Activated CD4-positive, alpha-beta T cell treated with anti-CD3 and anti-CD28 coated beads, Interleukin-2, amount 10 ng/mL, durations not matched to agents 7 days and 5 days (primary cell): ENCODE measurements at places on chromosomes 2 and 18. TPM values are rescaled to one million over a fixed set of nuclear protein-coding genes. Genes with fewer than 3 reads are reported as not detected.

DNA sequence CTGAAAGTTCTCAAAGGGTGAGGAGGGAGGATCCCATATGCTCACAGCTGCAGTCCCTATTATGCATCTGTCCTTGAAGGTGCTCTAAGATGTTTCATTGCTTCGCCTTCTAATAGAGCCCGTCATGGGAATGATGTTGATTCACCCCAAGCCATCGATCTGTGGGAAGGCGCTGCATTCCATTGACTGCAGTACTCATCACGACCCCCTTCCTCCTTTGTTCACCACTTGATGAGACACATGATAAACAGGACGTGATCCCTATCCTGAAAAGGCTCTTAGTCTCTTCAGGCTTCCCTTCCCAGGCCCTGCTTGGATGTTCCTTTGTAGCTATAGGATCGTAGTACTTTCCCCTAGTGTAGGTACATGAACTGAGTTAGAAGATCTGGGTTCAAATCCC lies 181.8 kb downstream of the AGPS start:
- H3K4me1 ChIP-seq, result no peaks in the 10 kb centered on the region
- no peak overlapping the region for H3K4me3 ChIP-seq
- no peaks in the 10 kb centered on the region for H3K27me3 ChIP-seq

GRCh38 chr2:36878429-36878828 lies 87.9 kb downstream of the STRN start:
- DNase-seq, result no peak
- H3K36me3 ChIP-seq, result peaks cover 42% of the 10 kb centered on the region
- H3K27ac ChIP-seq, result no peak overlapping the region
- H3K4me3 ChIP-seq, result no peak overlapping the region
- H3K27me3 ChIP-seq, result no peaks in the 10 kb centered on the region
- H3K4me1 ChIP-seq, result no peaks in the 10 kb centered on the region

DNA sequence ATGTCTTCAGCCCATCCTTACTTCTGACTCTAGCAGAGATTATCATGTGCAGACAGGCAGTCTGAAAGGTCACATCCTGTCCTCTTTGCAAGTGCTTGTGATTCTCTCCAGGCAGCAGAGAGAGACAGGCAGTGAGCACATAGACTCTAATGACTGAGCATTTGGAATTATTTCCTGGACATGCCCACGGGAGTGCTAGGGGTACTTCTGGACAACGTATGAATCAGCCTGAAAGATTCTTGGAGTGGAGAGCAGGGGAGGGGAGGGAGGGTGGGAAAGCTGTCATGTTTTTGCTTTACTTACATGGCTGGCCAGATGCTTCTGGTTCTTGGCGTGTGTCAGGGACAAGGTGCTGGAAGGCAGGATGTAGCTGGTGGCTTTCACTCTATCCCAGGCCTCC lies 150.6 kb downstream of the RIF1 start:
- DNase-seq, result no peak
- H3K4me3 ChIP-seq, result no peak overlapping the region
- no peak overlapping the region for H3K27ac ChIP-seq
- no peaks in the 10 kb centered on the region for H3K4me1 ChIP-seq
- peaks cover 17% of the 10 kb centered on the region for H3K27me3 ChIP-seq
- H3K36me3 ChIP-seq, result no peaks in the 10 kb centered on the region

DNA sequence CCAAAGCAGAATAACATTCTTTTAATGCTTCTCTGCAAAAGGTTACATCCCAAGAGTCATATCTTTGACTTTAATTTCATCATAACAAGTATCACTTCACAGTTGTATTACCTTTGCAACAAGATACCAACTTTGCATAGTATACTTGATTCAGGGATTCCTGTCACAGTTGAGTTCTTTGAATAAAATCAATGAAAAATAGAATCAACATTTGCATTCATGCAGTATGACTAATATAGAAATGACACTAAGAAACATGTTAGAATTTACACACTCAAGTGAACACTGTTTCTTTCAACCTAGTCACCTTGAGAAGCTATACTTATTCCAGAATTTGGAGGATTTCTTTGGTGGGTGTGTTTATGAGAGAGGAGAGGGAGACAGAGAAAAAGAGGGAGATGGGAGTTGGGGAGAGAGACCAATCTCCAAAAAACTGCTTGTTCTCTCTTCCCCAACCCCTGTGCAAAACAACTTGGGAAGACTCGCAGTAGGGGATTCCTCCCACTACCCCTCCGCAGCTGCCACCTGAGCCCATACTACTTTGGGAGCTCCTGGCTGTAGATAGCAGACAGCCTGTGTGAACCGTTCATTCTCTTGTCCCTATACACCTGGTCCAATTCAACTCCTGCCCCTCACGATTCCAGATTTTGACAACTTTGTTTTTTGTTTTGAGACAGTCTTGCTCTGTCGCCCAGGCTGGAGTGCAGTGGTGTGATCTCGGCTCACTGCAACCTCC lies 57.7 kb downstream of the PELI1 start:
- DNase-seq, result no peak
- peaks cover 7% of the 10 kb centered on the region for H3K27me3 ChIP-seq
- H3K4me3 ChIP-seq, result no peak overlapping the region

DNA sequence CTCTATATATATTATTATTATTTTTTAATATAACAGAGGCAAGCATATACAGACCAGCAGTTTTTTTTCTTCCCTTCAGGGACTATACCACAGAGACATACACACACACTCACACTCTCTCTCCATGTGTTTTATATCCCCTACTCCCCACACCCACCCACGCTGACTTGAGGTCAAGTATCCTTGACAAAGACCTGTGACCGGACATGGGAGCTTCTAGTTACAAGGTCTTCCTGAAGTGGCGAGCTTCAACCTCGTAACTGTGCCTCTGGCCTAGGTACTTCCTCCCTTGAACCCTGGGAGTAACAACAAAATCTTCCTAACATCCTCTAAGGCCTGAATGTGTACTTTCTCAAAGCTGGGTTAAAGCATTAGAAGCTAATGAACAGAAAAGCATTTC lies 52.5 kb downstream of the POLR1A start:
- H3K4me3 ChIP-seq, result no peak overlapping the region
- H3K4me1 ChIP-seq, result no peaks in the 10 kb centered on the region
- peaks cover 43% of the 10 kb centered on the region for H3K36me3 ChIP-seq
- DNase-seq, result no peak
- H3K27ac ChIP-seq, result no peak overlapping the region

GRCh38 chr2:239225871-239226561 lies 174.8 kb downstream of the HDAC4 start:
- H3K36me3 ChIP-seq, result peaks cover 13% of the 10 kb centered on the region
- DNase-seq, result no peak

- no peak overlapping the region for H3K27ac ChIP-seq
- H3K4me1 ChIP-seq, result peaks cover 29% of the 10 kb centered on the region
- H3K4me3 ChIP-seq, result no peak overlapping the region
- no peaks in the 10 kb centered on the region for H3K27me3 ChIP-seq
- peak; percentile 14 for DNase-seq
Measured at GRCh38 chr2:215982465-215982875, 30.9 kb downstream of the MREG start.

DNA sequence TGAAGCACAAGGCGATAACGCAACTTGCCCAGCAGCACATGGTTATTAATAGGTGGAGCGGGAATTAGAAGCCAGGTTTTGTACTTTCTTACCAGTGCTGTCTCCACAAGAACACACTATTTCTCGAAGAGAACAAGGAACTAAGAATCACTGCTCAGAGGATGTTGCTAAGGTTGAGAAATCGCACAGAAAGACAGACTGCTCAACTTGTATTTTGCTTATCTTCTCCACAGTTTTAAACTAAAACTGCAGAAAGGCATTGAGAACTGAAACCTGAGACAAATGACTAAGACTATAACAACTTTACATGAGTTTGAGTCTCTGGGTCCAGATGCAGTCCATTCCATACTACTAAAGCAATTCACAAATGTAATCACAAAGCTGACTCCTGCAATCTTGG lies 6.2 kb downstream of the PRKD3 start:
- DNase-seq, result no peak
- H3K4me1 ChIP-seq, result peaks cover 20% of the 10 kb centered on the region
- peaks cover 6% of the 10 kb centered on the region for H3K36me3 ChIP-seq
- no peak overlapping the region for H3K27ac ChIP-seq
- H3K27me3 ChIP-seq, result peaks cover 14% of the 10 kb centered on the region

GRCh38 chr2:160365716-160366367 lies 127.8 kb downstream of the RBMS1 start:
- no peak for DNase-seq
- H3K4me3 ChIP-seq, result no peak overlapping the region
- peaks cover 40% of the 10 kb centered on the region for H3K4me1 ChIP-seq
- peaks cover 40% of the 10 kb centered on the region for H3K36me3 ChIP-seq
- H3K27ac ChIP-seq, result no peak overlapping the region
- no peaks in the 10 kb centered on the region for H3K27me3 ChIP-seq

GRCh38 chr2:211751848-211752247 lies 786.8 kb downstream of the ERBB4 start:
- no peak overlapping the region for H3K4me3 ChIP-seq
- no peak overlapping the region for H3K27ac ChIP-seq

DNA sequence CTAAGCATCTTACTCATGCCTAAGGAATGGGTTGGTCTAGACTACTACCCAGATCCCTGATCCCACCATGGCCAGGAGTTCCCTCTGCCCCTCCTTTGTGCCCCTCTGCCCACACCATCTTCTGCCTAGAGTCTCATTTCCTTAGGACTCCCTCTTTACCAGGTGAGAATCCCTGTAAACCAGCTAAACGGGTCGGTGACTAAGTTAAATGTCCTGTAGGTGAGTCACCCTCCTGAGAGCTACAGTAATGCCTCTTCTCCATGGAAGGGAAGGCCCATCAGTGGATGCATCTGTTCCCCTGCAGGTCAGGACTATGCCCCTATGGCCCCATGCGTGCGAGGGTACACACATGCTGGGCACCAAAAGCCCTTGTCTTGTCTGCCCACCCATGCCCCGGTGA lies 25.4 kb downstream of the PTGR3 start:
- peaks cover 7% of the 10 kb centered on the region for H3K27me3 ChIP-seq
- no peak for DNase-seq
- H3K4me1 ChIP-seq, result no peaks in the 10 kb centered on the region
- H3K36me3 ChIP-seq, result no peaks in the 10 kb centered on the region
- H3K4me3 ChIP-seq, result no peak overlapping the region

- no peaks in the 10 kb centered on the region for H3K4me1 ChIP-seq
- no peak overlapping the region for H3K4me3 ChIP-seq
- H3K36me3 ChIP-seq, result no peaks in the 10 kb centered on the region
- no peak for DNase-seq
Measured at GRCh38 chr18:73653827-73654226, 493.8 kb downstream of the FBXO15 start.

- H3K4me1 ChIP-seq, result peaks cover 31% of the 10 kb centered on the region
- DNase-seq, result no peak
- peaks cover 2% of the 10 kb centered on the region for H3K36me3 ChIP-seq
- H3K27me3 ChIP-seq, result no peaks in the 10 kb centered on the region
- no peak overlapping the region for H3K4me3 ChIP-seq
- peak overlapping the region; percentile 34 for H3K27ac ChIP-seq
Measured at GRCh38 chr2:148546270-148546669, 98.3 kb upstream of the EPC2 start.

GRCh38 chr2:216569765-216570164 lies 63.5 kb upstream of the IGFBP2 start:
- peaks cover 13% of the 10 kb centered on the region for H3K27me3 ChIP-seq
- H3K4me1 ChIP-seq, result no peaks in the 10 kb centered on the region
- no peak overlapping the region for H3K27ac ChIP-seq
- H3K4me3 ChIP-seq, result no peak overlapping the region
- no peak for DNase-seq
- H3K36me3 ChIP-seq, result no peaks in the 10 kb centered on the region

DNA sequence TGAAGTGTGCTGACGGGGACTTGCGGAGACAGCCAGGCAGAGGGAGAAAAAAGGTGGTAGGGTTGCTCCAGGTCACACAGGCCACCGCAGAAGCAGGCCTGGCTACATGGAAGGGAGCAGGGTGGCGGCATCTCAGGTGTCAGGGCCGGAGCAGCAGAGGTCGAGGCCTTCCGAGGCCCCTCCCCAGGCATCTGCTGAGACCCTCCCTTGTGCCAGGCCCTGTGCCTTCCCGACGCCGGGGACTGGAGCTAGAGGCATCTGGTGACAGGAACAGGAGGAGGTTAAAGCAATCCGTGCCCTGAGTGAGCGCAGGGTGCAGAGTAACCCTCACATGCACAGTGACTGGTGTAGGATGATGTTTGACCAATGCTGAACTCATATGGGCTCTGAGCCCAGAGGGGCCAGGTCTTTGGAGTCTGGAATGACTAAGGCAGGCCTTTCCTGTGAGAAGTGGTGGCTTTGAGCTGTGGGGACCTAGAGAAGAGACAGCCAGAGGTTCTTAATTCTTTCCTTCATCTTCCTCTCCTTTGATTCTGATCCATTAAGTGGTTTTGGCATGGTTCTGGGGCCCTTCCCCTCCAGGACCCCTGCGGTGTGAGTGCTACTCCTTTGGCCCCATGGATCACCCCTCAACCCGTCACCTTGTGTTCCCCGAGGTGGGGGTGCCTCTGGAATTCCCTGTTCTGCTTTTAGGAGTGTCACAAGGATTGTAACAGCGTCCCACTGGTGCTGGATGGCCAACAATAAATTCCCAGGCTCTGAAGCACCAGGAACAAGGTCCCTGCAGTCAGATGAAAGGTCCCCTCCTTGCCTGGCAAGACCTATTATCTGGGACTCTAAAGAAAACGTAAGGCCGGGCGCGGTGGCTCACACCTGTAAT lies 72.1 kb downstream of the KLHL29 start:
- no peaks in the 10 kb centered on the region for H3K36me3 ChIP-seq
- DNase-seq, result no peak
- H3K4me1 ChIP-seq, result peaks cover 33% of the 10 kb centered on the region
- peaks cover 17% of the 10 kb centered on the region for H3K27me3 ChIP-seq

GRCh38 chr2:15076668-15077067 lies 444.2 kb downstream of the LRATD1 start:
- no peak for DNase-seq
- H3K27me3 ChIP-seq, result peaks cover 13% of the 10 kb centered on the region
- no peaks in the 10 kb centered on the region for H3K36me3 ChIP-seq
- H3K4me1 ChIP-seq, result no peaks in the 10 kb centered on the region
- H3K4me3 ChIP-seq, result no peak overlapping the region

GRCh38 chr2:43605079-43605655 lies 9.3 kb upstream of the THADA start:
- DNase-seq, result peak; percentile 46
- H3K27ac ChIP-seq, result no peak overlapping the region
- H3K4me1 ChIP-seq, result peaks cover 8% of the 10 kb centered on the region
- H3K27me3 ChIP-seq, result peaks cover 2% of the 10 kb centered on the region
- no peak overlapping the region for H3K4me3 ChIP-seq
- H3K36me3 ChIP-seq, result no peaks in the 10 kb centered on the region

DNA sequence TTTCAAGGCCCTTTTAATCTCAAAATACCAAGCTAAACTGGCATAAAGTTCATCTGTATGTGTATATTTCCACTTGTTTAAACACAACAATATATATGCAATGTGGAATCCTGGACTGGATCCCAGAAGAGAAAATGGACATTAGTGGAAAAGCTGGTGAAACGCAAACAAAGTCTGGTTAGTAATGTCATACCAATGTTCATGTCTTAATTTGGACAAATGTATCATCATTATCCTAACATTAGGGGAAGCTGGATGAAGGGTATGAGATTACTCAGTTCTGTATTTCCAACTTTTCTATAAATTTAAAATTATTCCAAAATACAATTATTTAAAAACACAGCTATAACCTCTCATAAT lies 3.8 kb downstream of the SP3 start:
- peaks cover 55% of the 10 kb centered on the region for H3K4me1 ChIP-seq
- peak overlapping the region; percentile 99 for H3K4me3 ChIP-seq
- peaks cover 55% of the 10 kb centered on the region for H3K36me3 ChIP-seq
- peak overlapping the region; percentile 57 for H3K27ac ChIP-seq
- H3K27me3 ChIP-seq, result no peaks in the 10 kb centered on the region
- no peak for DNase-seq

POTEC gene
- total RNA-seq, result not detected

IL1A gene
- total RNA-seq, result 0.17 TPM

STK17B gene
- total RNA-seq, result 329 TPM

TNFAIP6 gene
- not detected for total RNA-seq

IL36G gene
- not detected for total RNA-seq

DTNA gene
- not detected for total RNA-seq
